ENCODE measurements at places on chromosomes 12 and 14.

DNA sequence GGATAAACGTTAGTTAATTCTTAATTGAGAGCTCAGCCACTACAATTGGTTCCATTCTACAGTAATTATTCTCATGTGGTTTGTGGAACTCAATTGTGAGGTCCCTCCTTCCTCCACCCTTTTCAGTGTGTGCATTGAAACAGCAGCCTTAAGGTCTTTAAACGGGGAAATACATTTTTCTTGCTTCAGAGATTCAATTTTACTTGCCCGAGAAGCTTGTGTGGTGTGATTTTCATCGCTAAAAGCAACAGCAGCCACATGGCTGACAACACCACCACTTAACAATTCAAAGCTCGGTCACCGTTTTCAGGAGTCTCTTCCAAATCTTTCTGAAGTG lies 733 bp upstream of the PPFIBP1 start:
- no peak for DNase-seq

GRCh38 chr14:44428231-44428945 lies 78.7 kb downstream of the FSCB start:
- no peak for DNase-seq

DNA sequence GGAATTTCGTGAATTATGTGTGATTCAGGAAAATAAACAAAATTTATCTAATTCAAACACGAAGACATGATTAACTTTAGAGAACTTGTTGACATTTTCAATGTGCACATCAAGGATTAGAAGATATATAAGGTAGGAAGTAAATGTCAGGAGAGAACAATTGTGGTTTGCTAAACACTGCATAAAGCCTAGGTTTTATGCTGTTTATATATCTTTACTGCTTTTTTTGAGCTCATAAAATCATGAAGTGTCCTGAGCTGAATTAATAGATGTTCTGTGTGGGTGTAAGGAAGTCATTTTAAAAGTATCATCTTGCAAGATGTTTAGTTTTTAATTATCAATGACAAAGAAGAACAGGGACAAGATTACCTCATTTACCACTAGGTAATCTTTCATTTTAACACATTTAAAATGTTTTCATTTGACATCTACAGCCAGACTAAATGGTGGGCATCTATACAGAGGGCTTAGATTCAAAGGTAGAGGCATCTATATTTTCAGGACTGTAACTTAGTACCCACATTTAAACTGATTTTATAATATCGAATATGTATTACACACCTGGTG lies 382.8 kb downstream of the ADAMTS20 start:
- no peak for DNase-seq

DNA sequence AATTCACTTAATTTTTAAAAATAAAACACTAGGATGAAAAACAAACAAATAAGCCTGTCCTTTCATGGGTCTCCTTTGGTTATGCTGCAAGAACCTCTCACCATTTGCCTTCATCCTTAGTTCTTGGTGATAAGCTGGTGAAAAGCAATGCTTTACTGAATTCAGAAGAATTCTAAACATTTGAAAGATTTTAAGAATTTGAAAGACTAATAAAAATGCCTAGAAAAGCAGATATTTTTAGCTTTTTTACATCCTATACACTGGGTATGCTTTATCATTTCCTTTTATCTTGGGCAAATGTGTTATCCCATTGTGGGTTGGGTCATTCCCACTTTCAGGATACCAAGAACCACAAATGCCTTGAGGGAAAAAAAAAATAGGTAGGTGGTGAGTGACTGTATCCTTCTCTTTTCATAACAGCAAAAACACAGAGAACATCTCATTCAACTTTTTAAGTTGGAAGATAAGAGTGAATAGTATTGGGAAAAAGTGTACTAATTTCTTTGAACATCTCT lies 197.1 kb upstream of the ABCD2 start:
- DNase-seq = no peak

GRCh38 chr12:65276916-65277530 lies 1.5 kb upstream of the MSRB3 start:
- no peak for DNase-seq

GRCh38 chr12:33587784-33588712 lies 148.4 kb upstream of the SYT10 start:
- DNase-seq = no peak

DNA sequence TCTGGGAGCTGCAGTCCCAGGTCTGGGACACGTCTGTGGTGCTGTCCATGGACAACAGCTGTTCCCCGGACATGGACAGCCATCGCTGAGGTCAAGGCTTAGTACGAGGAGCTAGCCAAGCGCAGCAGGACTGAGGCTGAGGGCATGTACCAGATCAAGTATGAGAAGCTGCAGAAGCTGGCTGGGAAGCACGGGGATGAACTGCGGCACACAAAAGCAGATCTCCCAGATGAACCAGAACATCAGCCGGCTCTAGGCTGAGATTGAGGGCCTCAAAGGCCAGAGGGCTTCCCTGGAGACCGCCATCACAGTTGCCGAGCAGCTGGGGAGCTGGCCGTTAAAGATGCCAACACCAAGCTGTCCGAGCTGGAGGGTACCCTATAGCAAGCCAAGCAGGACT lies 375.3 kb downstream of the SEC23A start:
- DNase-seq = no peak

GRCh38 chr12:99019798-99020197 lies 374.7 kb downstream of the APAF1 start:
- DNase-seq = no peak

DNA sequence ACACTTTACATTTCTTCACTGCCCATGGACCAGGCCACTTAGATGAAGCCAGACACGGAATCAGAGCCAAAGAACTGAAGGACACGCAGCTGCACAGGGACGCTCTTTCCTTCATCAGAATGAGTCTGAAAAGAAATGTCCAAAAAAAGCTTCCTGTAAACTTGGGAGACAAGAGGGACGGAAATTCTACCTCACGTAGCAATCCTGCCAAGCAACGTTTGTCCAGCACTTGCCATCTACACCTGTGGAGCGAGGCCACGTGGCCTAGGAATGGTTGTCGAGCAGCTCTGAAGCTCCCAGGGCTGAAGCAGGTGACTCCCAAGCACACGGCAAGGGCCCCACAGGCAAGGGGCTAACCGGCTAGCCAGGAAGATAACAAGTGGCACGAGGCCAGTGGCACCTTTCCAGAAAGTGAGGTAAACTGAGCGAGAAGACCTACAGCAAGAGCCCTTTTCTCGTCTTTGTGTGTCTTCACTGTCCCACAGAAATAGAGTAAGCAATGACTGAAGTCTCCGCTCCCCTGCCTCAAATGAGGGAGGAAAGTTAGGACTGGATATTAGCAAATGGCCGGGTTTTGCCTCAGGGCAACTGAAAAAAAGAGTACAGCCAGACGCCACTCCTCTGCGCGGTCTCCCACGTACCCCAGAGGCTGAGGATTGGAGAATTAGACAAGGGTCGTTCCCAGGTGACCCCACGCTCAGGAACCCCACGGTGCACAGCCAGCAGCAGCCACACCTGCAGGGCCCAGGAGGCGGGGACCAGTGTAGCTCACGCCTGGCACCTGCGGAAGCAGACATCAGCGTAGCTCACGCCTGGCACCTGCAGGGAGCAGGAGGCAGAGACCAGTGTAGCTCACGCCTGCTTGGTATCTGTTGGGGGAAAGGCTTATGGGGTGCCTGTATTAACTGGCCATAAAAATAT lies 7.7 kb downstream of the ZNF605 start:
- no peak for DNase-seq

Data from activated T-cell treated with anti-CD3 and anti-CD28 coated beads, Interleukin-2, amount 50 U/mL, for 48 hours (primary cell).